ENCODE measurements at places on chromosomes 5 and 9. TPM values are rescaled to one million over a fixed set of nuclear protein-coding genes. Genes with fewer than 3 reads are reported as not detected.

- no peak for DNase-seq
Observed at GRCh38 chr5:180103487-180104167, 32.1 kb upstream of the RNF130 start.

DNA sequence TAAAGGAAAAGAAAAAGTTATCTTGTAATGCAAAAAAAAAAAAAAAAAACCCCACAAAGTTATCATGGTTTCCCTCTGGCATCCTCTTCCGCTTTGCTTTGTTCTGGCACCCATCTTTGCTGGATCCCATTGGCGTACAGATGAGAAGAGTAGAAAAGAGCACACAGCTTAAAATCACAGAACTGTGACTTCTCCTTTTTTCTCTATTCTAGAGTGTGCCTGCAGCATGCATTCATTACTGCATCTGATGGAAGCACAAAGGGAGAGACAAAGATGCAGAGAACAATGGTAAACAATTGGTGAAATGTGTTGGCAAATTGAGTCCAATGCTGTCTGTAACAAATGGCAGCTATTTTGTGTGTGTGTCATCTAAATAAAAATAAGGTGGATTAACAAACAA is 440.8 kb upstream of the PIK3R1 start:
- no peak for DNase-seq

DNA sequence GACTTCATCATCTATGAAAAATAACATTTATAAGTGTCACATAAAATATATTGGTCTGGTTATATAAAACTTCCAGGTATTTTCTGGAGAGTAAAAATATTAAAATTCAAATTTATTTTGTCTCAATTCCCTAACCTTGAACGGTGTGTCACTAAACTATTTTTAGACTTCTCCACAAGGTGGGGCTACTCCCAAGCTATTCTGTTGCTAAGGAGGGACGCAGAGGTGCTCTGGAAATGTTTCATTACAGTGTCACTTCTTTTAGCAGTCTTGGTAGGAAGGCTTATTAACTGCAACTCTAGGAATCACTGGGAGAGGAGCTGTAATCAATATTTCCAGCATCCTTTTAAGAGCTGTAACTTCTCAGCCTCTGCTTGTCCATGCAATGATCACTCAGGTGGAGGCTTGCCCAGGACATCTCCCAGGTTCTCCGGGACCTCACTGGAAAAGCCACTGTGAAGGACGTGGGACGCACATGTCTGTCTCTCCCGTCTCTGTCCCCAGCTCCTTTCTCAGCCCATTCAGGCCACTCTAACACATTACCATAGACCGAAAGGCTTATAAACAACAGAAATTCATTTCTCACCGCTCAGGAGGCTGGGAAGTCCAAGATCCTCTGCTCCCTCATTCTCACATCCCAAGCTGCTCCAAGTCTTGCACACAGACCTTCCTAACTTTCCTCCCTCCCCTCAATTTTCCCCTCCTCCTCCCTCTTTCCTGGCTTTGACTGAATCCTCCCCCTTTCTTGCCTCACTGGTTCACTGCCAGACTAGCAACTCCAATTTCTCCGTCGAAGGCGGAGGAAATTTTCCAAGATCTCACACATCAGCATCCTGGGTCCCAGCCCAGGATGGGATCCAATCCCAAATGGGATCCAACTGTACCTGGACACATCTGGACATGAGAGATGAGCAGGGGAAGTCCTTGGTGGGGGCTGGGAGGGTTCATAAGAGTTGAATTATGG is 32.7 kb upstream of the DNAH5 start:
- no peak for DNase-seq

The TAF1L gene
- total RNA-seq = not detected

The NEUROG1 gene
- total RNA-seq = not detected

Data from mesenteric fat pad (tissue), 1 donor.